ENCODE measurements at places on chromosomes 16 and 17. TPM values are rescaled to one million over a fixed set of nuclear protein-coding genes. Genes with fewer than 3 reads are reported as not detected.

DNA sequence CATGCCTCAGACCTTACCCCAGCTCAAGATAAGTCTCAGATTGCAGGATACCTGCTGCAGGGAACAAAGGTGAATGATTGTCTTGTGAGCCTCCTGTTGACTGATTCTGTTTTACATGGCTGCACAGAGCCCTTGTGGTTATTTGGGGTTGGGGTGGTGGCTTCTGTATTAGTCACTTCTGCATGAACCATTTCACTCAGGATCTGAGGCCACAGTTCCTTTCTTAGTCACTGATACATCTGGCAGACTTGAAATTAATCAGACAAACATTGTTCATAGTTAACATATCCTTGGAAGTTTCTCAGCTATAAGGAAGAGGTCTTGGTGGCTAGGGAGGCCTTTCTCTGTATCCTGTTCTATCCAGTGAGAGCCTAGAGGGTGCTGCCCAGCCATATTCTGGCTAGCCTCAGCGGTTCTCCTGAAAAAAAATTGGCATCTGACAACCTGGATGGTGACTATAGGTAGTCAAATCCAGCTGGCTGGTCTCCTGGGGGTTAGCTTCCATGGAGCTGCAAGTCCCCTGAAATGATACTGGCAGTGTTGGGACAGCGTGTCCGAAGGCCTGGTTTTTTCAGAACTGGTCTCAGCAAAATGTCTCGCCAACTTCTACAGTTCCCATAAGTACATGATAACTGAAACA, 8.4 kb upstream of the PLK1 start:
- peak; percentile 78 for DNase-seq

- no peak for DNase-seq
Observed at GRCh38 chr16:17408296-17408695, 62.5 kb downstream of the XYLT1 start.

- DNase-seq, result no peak
Observed at GRCh38 chr17:3907483-3908216, 8.6 kb downstream of the P2RX1 start.

DNA sequence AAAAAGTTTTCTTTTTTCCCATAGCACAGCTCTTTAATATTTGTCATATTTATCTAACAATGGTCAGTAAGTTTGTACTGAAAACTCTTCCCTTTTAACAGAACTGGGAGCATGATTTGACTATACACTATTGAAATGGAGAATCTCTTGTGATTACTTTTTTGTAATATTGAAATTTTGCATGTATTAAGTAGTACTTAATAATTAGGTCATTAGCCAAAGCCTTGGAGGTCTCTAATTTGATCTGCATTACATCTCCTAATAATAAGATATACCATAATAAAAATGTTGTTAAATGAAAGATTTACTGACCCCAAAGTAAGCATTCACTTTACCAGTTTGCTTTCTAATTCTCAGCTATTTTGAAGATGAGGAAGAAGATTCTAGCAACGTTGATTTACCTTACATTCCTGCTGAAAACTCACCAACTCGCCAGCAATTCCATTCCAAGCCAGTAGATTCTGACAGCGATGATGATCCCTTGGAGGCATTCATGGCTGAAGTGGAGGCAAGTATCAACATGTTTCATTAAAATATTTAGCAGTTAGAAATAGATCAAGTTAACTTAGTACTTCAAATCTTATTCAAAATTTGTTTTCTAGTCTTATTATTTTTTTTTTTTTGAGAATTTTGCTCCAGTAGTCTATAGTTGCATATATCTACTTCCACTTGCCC, 18.2 kb downstream of the DDX42 start:
- DNase-seq, result no peak

The NOD2 gene
- 24.1 TPM for total RNA-seq

- DNase-seq, result peak; percentile 52
Observed at GRCh38 chr17:76968707-76969597, 100.7 kb downstream of the MGAT5B start.

The HBZ gene
- total RNA-seq, result not detected

- DNase-seq, result no peak
Observed at GRCh38 chr17:41527063-41528023, 765 bp downstream of the KRT19 start.

DNA sequence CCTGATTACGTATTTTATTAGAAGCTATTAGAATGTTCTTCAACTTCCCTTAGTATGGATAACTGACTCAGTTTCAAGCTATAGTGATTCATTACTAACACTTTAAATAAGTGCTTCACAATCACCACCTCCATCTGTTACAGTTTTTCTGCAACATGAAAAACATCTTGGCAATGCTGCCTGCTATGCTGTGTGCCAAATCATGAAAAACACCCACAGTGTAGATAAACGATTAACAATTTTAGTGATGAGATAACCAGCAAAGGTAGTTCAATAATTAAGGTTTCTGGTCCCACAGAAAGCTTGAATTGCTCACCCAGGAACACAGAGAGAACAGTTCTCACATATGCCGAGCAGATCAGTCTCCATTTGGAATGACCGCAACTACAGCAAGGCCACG, 51.4 kb upstream of the SLC25A19 start:
- DNase-seq, result no peak

- no peak for DNase-seq
Observed at GRCh38 chr17:69669441-69670178, 255.1 kb downstream of the MAP2K6 start.

DNA sequence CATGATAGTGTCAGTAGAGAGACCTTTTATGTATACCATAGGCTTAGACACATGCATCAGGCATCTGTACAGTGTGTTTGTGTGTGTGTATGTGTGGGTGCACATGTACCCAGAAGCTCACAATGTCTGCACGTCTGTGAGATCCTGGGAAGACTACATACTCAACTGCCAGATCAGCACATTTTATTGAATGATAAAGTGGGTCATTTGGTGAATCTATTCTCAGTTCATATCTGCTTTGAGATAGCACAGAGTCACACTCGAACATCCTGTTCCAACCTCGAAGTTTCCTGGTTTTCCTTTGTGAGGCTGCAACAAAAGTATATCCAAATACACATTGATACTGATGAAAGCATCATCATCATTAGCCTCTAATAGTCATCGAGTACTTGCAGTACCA, 63.6 kb downstream of the MAF start:
- no peak for DNase-seq

DNA sequence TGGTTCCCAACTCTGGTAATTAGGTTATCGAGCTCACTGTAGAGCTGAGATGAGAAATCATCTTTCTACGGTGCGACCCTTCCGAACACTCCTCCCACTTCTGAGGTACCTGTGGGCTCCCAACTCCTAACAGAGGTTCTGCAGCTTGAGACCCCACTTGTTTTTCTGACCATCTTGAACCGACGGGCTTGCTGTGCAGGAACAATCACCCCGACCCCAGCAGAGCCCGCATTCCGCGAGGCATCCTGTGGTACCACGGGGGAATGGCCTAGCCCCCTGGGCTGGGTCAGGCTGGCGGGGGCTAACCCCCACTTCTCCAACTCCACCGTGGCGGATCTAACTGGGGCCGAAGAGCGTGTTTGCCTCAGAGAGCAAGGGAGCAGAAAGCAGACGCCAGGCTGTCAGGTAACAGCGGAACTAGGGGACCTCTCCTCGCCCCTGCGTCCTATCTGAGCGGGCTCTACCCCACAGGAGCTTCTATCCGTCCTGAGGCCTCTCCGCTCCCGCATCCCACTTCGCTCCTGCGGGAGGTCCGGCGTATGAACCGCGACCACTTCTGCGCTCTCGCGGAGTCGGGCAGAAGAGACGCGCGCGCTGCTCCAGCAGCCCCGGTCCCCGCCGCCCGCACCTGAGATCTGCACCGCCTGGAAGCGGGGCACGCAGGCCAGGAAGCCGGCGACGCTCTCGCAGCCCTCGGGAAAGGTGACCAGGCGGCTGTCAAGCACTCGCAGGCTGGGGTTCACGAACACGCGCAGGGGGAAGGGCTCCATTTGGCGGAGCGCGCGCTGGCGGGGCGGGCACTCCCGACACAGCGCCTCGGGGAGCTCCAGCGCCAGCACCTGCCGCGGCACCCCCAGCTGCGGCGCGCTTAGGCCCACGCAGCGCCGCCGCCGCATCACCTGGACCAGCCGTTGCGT, 761 bp downstream of the PDF start:
- peak; percentile 47 for DNase-seq

The TAT gene
- not detected for total RNA-seq

The APOH gene
- not detected for total RNA-seq

DNA sequence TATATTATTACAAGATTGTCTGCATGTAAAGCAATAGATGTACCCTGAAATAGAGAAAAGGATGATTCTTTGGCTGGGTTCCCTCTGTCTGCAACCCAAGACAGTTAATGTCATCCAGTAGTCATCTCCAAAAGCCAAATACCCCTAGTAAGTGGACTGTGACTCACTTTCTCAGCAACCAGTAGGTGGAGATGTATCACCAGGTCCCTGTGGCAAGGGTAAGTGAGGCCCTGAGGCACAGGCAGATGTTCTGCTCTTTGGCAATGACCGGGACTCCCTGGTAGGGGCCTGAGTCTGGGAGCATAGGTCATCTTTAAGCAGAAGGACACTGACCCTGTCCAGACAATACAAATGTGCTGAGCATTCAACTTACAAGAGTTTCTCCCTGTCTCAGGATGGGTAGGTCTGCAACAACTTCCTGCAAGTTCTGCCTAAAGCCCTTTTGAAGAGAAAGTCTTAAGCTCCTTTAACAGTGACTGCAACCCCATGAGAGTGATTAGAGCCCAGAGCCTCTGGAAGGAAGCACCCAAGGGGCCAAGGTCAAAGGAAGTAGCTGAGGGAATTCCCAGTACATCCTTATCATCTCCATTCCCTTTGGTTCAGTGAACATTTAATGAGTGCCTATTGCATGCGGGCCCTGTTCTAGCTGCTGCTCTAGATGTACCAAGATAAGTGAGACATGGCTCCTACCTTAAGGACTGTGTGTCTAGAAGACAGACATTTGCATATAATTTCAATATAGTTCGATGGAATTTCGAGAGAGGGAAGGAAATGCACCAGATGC, 31.9 kb downstream of the PMP22 start:
- no peak for DNase-seq

GRCh38 chr16:87463722-87464690, 28.8 kb downstream of the ZCCHC14 start:
- DNase-seq, result peak; percentile 36
